Right ventricle myocardium superior (tissue), 1 donor: ENCODE measurements at places on chromosomes 3 and 15.

GRCh38 chr3:189395825-189396224, 224.1 kb downstream of the TPRG1 start:
- no peak for DNase-seq

DNA sequence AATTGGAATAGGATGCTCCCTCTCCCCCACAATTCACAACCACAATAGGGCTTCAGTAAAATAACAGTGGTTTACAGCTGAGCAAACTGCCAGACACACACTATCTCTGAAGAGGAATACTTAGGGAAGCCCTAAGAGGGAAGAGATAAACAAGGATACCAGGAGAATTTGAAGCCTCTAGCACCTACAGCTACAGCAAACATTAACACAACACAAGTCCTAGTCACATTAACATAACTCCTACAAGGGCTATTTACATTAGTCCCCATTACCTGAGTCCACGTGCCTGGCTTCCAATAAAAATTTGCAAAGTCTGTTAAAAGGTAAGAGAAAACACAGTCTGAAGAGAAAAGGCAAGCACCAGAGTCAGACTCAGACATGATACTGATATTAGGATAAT, 346.9 kb upstream of the CDIN1 start:
- DNase-seq = no peak

DNA sequence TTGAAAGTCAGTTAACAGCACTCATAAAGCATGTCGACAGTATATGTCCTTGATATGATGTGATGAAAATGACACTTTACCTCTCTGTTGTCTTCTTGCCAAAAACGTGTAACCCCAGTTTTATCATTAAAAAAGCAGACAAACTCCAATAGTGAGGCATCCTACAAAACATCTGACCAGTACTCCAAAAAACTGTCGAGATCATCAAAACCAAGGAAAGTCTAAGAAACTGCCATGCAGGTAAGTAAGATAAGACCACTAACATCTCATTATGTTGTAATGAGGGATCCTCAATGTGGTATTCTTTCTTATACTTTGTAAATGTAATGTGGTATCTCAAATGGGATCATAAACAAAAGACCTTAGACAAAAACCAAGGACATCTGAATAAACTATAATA, 152.3 kb downstream of the NR1I2 start:
- DNase-seq = no peak

DNA sequence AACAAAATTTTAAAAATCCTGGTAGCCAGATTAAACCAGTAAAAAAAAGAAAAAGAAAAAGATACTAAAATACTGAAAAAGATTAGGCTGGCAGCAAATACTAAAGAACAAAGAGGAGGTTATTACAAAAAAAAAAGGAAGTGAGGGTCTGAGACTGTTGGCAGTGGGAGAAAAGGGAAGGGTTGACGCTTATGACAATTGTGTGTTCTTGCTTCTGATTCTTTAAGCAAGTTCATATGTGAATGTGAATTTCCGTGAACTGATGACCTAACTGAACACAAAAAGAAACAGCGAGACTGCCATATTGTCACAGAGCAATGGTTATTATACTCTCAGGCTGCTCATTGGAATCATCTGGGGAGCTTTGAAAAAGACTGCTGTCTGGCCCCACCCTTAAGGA, 56.5 kb downstream of the ATP13A4 start:
- DNase-seq = no peak

- no peak for DNase-seq
These were observed 46.0 kb downstream of the CA12 start for GRCh38 chr15:63335543-63336240.
